ENCODE measurements at places on chromosomes 6 and 20.
A peak's percentile ranks its signal among the peaks of the same experiment; 100 is the strongest.

GRCh38 chr20:23666698-23667097 lies 22.1 kb downstream of the CST4 start:
- DNase-seq, result no peak

GRCh38 chr6:36677059-36677749 lies 1.3 kb upstream of the CDKN1A start:
- no peak for DNase-seq

DNA sequence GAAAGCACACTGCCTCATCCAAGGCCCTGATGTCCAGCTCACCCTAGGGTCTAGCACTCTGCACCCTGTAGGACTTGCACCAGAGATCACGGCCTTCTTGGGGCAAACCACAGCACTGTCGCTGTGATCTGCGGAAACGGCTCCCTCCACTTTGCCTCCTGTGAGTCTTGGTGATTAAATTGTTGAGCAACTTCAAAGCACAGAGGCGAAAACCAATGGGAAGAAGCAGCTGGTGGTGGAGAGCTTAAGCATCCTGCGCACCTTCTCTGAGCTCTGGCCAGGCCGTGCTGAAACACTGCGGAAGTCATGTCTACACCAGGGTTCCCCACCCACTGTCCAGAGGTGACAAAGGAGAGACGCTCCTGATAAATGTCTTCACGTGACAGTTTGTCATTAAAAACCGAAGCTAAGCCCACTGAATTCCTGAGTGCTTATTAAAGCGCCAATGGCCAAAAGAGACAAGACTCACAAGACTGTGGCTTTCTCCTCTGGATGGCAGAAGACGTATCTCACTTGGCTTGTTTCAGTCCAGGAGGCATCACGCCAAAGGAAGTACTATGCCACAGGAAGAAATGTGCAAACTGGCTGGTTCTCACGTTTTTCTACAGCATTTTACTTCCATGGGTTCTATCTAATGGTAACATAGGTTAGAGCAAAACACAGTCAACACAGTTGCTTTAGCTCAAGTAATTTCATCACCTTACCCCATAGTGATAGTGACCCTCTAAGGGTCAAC lies 3.1 kb downstream of the RAMACL start:
- no peak for DNase-seq

- DNase-seq, result no peak
Observed at GRCh38 chr20:63889241-63890200, 5.4 kb upstream of the DNAJC5 start.

- peak; percentile 28 for DNase-seq
Observed at GRCh38 chr6:104325341-104326172, 534.2 kb downstream of the HACE1 start.

DNA sequence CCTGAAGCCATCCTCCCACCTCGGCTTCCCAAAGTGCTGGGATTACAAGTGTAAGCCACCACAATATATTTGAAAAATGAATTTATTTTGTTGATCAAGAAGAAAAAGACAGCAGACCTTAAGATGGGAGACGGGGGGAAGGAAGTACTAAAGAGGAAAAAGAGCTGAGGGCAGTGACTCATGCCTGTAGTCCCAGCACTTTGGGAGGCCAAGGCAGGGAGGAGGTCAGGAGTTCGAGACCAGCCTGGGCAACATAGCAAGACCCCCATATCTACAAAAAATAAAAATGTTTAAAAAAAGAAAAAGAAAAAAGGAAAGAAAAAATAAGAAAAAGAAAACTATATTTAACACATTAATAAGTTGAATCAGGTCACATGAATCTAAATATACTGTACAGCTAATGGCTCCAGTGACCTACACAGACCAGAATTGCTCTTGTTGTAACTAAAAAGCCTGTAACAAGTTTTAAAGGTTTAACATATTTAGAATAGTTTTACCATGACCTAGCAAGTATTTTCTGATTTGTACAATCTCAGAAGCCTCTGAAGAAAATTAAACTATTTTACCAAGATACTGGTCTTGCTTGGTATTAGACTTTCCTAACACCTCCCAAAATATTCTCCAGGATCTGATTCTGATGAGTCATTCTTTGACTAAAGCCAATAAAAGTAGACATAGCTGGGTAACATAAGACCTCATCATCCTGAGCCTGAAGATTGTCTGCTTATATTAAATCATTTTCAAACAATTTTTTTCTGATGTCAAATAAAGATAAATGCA lies 4.3 kb upstream of the AKIRIN2 start:
- DNase-seq, result no peak

DNA sequence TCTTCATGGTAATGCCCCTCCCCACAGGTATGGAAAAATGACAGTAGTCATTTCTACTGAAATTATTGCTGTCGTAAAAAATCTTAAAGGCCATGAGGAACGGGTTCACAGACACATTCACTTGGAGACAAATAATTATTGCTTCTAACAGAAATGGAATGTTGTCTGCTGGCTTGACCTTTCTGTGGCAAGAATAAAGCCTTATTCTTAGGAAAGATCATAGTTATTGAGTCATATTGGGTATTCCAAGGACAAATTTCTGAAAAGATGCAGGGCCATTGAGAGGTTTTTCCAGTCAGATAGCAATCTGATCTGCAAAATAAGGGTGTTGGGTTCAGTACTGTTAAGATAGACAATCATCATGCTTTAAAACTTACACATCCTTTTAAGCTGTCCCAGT lies 29.2 kb downstream of the AKAP7 start:
- DNase-seq, result peak; percentile 31

DNA sequence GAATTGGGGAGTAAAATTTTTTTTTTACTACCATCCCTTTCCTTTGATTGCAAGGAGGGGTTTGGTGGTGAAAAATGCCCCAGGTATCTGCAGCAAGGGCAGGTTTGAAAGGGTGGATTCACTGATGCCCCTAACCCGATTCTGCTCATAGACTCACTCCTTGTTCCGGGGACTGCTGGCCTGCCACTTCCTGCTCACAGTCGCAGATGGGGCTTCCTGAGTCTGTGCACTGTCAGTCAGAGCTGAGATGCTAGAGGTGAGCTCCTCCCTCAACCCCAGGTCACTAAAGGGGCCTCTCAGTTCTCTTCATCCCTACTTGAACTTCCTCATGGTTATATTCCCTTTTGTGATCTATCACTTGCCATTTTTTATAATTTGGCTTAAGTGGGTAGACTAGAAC lies 357.9 kb downstream of the FARS2 start:
- no peak for DNase-seq

All from COLO829 (cell line).